ENCODE measurements at places on chromosomes 1 and 21. TPM values are rescaled to one million over a fixed set of nuclear protein-coding genes. Genes with fewer than 3 reads are reported as not detected.
A peak's percentile ranks its signal among the peaks of the same experiment; 100 is the strongest.

DNA sequence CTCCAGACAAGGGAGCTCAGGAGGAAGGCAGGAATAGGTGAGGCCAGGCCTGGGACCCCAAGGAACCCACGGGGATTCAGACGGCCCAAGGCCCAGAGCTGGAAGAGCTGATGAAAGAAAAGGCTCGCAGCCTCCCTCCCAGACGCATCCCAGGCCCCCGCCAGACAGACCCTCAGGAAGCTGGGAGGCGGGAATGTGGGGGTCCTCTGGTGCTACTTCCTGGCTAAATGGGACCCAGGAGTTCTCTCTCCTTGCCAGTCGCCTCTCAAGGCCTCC, 430 bp downstream of the FBXO2 start:
- H3K4me1 ChIP-seq = peaks cover 25% of the 10 kb centered on the region
- H3K36me3 ChIP-seq = peaks cover 1% of the 10 kb centered on the region
- H3K27ac ChIP-seq = no peak overlapping the region
- H3K4me3 ChIP-seq = peak overlapping the region; percentile 77
- DNase-seq = no peak
- H3K27me3 ChIP-seq = peaks cover 6% of the 10 kb centered on the region

- H3K4me1 ChIP-seq = no peaks in the 10 kb centered on the region
- no peak overlapping the region for H3K27ac ChIP-seq
- DNase-seq = no peak
- no peaks in the 10 kb centered on the region for H3K36me3 ChIP-seq
Measured at GRCh38 chr1:109971559-109971958, 13.0 kb upstream of the AHCYL1 start.

- no peak overlapping the region for H3K27ac ChIP-seq
- no peak for DNase-seq
- no peak overlapping the region for H3K4me3 ChIP-seq
- no peaks in the 10 kb centered on the region for H3K4me1 ChIP-seq
- H3K27me3 ChIP-seq = no peaks in the 10 kb centered on the region
Measured at GRCh38 chr21:27776925-27777553, 810.2 kb upstream of the ADAMTS5 start.

DNA sequence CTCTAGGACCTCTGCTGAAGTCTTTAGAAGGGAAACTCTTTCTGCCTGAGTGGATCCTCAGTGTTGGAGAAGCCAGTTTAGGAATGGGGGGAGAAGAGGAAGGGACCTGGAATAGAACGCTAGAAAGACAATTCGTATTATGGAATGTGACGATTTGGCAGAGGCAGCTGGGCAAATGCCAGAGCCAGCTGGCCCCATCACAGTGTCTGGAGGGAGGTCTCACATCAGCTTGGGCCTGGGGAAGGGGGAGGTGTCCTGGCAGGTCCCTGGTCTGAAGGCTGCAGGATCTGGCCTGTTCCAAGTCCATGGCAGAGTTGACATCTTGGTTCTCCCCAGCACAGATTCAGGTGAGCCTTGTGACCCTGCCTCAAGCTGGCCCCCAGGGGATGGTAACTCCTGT, 11.3 kb downstream of the TMCC2 start:
- no peak for DNase-seq
- no peak overlapping the region for H3K27ac ChIP-seq
- H3K27me3 ChIP-seq = no peaks in the 10 kb centered on the region
- no peak overlapping the region for H3K4me3 ChIP-seq

DNA sequence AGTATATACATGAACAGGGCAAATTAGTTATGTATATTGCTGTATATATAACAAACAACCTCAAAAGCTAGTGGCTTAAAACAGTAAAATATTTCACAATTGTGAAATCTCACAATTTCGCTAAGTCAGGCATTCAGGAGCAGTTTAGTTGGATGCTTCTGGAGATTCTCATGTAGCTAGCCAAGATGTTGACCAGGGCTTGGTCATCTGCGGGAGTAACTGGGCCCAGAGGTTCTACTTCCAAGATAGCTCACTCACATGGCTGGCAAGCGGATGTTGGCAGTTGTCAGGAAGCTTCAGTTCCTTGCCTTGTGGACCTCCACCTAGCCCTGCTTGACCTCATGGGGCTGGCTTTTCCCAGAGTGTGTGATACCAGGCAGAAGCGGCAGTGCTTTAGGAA, 95.6 kb downstream of the TTC3 start:
- H3K36me3 ChIP-seq = peaks cover 3% of the 10 kb centered on the region
- H3K4me3 ChIP-seq = no peak overlapping the region
- H3K4me1 ChIP-seq = no peaks in the 10 kb centered on the region
- H3K27ac ChIP-seq = no peak overlapping the region
- H3K27me3 ChIP-seq = no peaks in the 10 kb centered on the region

GRCh38 chr1:38094711-38095290, 48.2 kb upstream of the POU3F1 start:
- H3K4me1 ChIP-seq = no peaks in the 10 kb centered on the region
- H3K27me3 ChIP-seq = peaks cover 51% of the 10 kb centered on the region
- H3K27ac ChIP-seq = no peak overlapping the region
- no peak overlapping the region for H3K4me3 ChIP-seq

MOV10 gene
- 80.8 TPM for total RNA-seq

- H3K27me3 ChIP-seq = peaks cover 53% of the 10 kb centered on the region
- no peaks in the 10 kb centered on the region for H3K36me3 ChIP-seq
- no peak overlapping the region for H3K4me3 ChIP-seq
- H3K27ac ChIP-seq = no peak overlapping the region
Measured at GRCh38 chr1:181108304-181108867, 19.9 kb downstream of the IER5 start.

- no peaks in the 10 kb centered on the region for H3K36me3 ChIP-seq
- H3K4me3 ChIP-seq = no peak overlapping the region
- H3K27me3 ChIP-seq = peaks cover 30% of the 10 kb centered on the region
- H3K27ac ChIP-seq = no peak overlapping the region
- DNase-seq = no peak
Measured at GRCh38 chr1:33578557-33579448, 106.4 kb downstream of the ZSCAN20 start.

Measured in activated T-cell treated with anti-CD3 and anti-CD28 coated beads, Interleukin-2, amount 50 U/mL, for 72 hours (primary cell).